ENCODE measurements at places on chromosomes 12 and 14.
A peak's percentile ranks its signal among the peaks of the same experiment; 100 is the strongest.

DNA sequence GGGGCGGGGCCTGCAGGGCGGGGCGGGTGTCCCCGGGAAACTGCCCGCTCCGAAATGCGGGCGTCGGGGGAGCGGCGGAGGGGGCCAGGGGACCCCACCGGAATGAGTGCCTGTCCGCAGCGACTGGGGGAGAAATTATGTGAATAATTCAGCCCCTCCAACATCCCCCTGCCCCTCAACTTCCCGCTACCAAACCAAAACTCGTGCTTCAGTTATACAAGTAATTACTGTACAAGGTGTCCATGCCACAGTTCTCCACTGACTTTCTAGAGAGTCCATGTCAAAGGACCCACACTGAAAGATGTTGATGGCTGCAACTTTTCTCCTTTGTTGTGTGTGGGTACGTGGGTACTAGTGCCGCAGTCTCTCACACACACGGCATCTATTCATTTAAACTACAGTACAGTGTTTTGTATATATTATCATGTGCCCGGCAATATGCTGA lies 414 bp upstream of the CDK17 start:
- no peak for DNase-seq

DNA sequence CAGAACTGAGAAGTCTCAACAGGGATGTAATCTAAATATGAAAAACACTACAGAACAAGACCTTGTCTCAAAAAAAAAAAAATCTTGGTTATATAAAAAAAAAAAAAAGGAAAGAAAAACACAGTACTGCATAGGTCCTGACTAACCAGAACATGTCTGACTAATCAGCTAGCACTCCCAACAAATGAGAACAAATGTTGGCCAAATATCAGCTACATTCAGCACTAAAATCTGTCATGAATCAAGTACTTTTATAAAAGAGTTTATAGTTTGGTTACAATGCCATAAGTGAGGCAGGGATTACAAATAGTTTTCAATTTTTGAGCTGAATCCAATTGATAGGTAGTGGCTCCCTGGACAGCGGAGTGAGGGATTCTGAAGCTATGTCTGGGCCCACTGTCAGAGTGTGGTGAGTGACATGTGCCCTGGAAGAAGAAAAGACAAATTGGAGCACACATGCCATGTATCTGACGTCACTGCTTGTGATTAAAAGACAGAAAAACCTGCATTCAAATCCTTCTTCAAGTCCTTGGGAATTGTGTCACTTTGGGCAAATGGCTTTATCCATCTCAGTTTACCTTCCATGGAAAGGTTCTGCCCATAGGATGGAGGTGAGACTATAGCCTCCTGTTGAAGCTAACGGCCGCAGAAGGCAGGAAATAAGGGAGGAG lies 5.6 kb upstream of the FAM234B start:
- no peak for DNase-seq

GRCh38 chr12:109510196-109510595 lies 32.8 kb downstream of the UBE3B start:
- DNase-seq = no peak

- no peak for DNase-seq
These were observed 67.8 kb downstream of the NTF3 start for GRCh38 chr12:5499566-5500330.

DNA sequence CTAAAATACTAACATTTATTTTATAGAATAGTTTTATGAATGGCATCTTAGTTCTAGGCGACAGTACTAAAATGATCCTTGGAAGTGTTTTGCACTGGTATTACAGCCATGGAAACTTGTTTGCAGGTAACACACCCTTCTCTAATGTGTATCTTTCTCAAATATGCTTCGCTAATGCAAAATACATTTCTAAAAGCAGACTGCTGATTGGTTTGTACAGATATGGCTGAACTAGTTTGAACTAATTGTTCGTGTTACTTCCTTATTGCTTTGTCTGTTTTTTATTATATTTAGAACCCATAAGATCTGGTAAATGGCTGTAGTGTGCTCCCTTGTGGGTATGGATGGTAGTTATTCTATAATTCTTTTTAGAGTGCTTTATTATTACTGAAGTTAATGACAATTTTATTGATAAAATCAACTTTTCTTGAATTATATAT lies 53.0 kb downstream of the ATF7IP start:
- no peak for DNase-seq

GRCh38 chr12:22543246-22544037 lies 900 bp downstream of the C2CD5 start:
- peak; percentile 58 for DNase-seq
